ENCODE measurements at places on chromosomes 5 and 9. TPM values are rescaled to one million over a fixed set of nuclear protein-coding genes. Genes with fewer than 3 reads are reported as not detected.

DNA sequence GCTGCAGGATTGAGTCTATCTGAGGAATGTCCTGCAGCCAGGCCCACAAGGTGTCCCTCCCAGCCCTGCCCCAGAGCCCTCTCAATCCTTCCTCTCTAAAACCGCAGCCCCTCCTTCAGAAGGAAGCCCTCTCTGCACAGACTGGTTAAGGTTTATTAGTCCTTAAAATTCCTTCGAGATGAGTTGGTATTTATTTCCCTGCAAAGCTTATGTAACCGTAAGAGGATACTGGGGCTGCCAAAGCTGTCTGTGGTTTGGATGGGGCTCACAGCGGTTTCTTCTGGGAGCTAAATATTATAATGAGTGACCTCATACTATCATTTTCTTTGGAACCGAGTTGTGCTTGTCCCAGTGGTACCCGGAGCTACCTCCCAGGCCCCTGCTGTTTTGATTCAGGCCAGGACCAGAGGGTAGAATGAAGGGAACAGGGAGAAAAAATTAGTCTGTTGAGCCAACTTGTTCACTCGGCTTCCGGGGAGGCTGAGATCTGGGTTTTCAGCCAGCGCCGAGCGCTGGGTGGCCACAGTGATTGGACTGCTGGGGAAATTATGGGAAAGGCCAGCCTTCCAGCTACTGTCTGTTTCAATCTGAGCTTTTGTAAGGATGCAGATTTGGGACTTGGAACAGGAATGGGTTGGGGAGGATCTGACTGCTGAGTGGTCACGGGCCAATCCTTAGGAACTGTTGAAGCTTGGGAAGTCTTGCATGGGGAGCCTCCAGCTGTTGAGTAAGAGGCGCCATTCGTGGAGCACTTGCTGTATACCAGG lies 107.5 kb downstream of the NDFIP1 start:
- no peak for DNase-seq

GRCh38 chr5:9622971-9623421 lies 7.2 kb downstream of the TAS2R1 start:
- DNase-seq, result no peak

DNA sequence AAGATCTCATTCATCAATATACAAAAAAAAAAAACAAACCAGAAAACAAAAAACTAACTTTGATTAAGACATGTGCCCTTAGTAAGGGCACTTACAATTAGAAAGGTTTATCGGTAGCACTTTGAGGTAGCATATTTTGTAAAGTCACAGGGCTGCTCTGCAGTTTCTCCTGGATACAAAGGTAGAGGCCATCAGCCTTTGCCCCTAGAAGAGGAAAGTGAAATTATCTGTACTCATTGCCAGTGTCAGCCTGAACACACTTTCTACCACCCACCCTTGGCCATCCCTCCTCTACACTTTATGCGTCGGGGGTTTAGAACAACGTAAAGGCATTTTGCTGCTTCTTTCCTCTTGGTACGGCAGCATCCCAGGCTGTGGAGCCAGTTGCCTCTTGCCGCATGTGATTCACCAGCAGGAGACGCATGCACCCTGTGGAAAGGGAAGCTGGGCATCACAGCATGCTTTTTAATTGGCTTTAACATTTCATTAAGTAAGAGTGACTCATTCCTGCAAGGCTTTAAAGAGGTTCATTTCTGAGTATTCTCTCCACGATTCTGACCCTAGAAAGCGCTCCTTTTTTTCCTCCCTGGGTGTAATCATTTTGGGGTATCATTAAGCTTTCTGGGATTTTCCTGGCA lies 84.6 kb downstream of the CEMIP2 start:
- peak; percentile 37 for DNase-seq

DNA sequence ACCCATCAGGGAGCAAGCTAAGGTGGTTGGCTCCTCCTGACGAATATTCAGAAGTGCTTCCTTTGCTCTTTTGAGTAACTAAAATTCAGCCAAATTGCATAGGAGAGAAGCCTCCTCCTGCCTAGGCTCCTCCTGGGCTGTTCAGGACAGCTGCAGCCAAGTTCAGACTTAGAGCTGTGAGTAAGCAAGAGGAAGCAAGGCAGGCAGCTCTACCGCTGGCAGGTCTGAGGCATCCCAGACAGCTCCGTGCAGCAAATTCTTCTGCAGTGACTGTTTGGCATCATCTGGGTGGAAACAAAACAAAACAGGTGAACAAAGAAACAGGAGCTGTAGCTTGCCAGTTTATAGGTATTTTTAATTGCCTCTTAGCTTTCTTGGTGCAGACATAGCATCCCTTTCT lies 421.0 kb downstream of the GADD45G start:
- no peak for DNase-seq

The MCIDAS gene
- total RNA-seq, result 0.20 TPM

The CYSRT1 gene
- 2.9 TPM for total RNA-seq

The ANKRD20A1 gene
- total RNA-seq, result 0.27 TPM

DNA sequence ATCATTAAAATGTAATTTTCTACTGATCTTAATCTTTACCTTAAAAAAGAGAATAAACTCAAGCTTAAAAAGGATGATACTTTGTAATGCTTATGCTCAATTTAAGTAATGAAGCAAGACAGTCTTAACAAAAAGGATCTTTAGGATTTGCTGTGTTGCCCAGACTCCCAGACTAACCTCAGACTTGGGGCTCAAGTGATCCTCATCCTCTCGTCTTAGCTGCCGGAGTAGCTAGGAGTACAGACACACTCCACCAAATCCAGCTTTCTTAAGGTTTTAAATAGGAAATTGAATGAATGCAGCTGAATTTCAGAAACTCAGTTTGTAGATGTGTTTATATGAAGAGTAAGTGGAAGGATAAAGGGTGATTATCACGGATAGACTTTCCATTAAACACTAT lies 400.5 kb upstream of the DAB2 start:
- no peak for DNase-seq

All from WTC11 (cell line).